DMS153 (cell line): ENCODE measurements at places on chromosomes 12 and 14.

DNA sequence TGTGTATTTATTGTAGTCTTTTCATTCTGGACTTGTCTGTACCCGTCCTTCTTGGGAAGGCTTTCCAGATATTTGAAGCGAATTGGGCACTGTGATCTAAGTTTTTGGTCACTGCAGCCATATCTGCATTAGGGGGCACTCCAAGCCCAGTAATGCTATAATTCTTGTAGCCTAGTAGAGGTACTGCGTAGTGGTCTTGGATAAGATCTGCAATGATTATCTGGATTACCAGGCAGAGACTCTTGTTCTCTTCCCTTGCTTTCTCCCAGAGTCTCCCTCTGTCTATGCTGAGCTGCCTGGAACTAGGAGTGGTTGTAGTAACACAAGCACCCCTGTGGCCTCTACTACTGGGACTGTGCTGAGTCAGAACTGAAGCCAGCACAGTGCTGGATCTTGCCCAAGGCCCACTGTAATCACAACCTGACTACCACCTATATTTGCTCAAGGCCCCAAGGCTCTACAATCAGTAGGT, 30.0 kb downstream of the SLC38A2 start:
- DNase-seq, result no peak

DNA sequence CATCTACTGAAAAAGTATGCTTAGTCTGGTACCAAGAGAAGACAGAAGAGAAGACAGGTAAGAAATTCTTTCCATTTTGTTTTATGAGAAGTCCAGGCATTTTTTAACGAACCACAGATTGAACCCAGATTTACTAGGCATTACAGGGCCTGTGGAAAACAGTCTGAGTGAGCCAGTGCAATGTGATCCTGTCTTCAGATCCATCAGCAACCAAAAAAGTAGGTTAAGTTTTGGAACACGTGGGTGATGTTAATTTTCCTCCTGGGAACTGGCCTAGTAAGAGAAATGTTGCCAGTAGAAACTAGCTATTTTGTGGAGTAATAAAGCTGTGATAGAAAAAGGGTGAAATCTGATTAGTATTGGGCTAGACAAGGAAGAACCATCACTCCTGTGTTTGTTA, 440.9 kb upstream of the SEL1L start:
- DNase-seq, result no peak

GRCh38 chr14:30621354-30621939, 672 bp upstream of the SCFD1 start:
- DNase-seq, result no peak

- DNase-seq, result no peak
Observed at GRCh38 chr14:105899071-105899641, 372.8 kb downstream of the TMEM121 start.

DNA sequence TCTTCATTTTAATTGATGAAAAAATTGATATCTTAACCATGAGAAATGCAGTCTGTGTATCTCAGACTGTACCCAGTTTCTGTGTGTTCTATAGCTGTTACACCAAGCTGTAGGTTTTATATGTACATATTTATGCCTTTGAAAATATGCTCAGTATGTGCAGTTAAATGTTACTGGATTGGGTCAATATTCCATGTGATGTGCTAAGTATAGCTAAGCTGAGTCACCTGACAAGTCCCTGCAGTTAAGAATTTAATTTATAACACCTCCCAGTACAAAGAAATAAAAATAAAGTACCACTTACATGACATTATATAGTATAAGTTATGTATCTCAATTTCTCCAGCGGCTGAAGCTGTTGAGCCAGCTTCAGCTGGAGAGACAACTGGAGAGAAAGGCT, 984.0 kb downstream of the GALC start:
- no peak for DNase-seq

- DNase-seq, result no peak
Observed at GRCh38 chr12:19140381-19141236, 11.1 kb downstream of the PLEKHA5 start.

DNA sequence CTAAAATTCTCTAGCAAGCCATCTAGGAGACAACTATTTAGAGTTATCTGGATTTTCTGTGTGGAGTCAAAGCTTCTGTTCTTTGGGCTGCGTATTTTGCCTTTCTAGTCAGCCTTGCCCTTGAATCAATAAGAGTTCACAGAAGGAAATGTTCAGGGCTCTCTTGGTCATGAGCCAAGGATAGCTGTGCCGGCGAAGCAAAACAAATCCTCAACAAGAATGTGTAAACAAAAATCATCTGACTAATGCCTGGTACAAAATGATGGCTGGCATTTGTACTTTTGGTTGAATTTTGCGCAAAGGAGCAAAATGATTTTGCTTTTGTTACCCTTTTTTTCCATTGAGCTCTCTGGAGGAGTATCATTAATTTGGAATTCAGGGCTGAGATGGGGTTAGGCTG, 171.1 kb downstream of the DACT1 start:
- DNase-seq, result peak; percentile 67

DNA sequence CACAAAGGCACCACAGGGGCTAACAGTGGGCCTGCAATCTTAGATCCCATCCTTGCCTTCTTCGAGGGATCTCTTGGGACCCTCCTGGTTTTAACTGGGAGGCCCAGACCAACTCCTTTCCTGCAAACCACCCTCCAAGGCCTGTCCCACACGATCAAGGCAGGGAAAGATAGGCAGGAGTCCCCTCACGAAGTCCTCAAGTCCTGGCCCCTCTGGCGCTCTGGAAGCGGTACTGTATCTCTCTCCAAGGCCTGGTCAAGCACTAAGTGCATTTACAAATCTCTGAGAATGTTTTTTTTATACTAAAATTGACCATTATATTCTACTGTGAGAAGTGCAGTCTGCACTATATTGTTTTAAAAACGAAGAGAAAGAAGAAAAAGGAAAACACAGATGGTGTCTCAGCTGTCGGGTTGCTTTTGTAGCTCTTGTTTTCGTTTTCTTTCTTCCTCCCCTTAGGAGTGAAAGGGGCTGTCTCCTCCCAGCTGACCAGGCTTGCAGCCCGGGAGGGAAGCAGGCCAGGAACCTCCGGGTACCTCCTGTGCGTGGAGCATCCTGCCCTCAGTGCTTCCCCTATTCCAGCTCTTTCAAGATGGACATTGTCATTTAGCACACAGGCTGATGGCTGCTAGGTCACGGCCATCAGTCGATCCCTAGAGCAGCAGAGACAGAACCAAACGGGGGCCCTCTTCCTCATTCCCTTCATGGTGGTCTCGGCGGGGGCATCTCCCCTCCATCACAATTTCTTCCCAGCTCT, 56.7 kb downstream of the FAM222A start:
- DNase-seq, result no peak

DNA sequence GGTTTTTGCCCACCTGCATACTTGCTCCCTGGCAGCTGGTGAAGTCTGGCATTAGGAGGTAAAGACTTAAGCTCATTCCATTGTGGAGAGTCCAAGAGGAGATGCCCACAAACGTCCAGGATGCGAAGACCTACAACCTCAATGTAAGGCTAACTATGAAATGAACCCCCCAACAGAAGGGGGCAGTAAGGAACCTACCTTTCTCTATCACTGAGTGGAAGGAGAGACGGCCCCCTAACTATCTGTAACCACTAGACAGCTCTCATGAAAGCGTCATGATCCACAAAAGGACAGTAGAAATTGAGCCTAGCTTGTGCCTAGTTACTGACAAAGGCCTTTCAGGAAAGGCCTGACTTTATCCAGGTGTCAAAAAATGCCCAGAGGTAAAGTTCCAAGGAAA, 55.3 kb downstream of the ZFYVE21 start:
- no peak for DNase-seq

DNA sequence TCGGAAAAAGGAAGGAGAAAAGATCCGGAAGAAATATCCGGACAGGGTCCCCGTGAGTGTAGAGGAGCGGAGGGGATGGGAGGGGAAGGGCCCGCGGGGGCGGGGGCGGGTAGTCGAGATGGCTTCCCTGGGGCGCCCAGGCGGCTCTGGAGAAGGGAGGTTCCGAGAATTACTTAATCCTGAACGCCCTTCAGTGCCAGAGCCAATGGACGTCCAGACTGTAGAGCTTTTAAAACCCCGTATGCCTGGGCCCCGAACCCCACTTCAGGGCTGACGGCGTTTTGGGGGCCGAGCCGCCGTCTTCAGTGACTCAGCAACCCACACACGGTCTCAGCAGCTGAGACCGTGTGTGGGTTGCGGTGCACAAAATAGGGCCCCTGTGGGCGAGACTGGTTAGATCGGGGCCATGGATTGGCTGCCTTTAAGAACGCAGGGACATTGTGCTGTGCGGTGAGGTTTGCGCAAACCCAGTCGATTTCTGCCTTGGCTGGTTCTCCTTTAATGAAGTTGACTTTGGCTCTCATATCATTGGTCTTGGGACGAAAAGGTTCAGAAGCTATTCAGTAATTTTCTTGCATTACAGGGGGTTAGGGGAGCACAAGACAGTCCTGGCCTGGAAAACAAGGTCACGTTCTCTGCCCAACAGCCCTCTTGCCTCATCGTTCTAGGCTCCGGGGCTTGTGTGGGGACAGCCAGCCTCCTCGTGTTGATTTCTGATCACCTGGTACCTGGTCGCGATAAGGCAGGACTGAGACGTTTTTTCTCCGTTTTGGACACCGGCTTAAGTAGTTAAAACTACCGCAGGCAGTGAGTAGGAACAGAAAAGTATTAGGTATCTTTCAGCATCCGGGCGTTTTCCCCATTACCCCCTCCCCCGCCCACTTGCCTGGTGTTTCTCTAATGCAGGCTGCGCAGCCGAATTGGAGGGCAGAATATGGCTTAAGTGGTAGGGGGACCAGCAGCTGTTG, 775 bp downstream of the GABARAPL1 start:
- no peak for DNase-seq
